Nephron progenitor cell (in vitro differentiated cells): ENCODE measurements at places on chromosomes 7 and 10.

DNA sequence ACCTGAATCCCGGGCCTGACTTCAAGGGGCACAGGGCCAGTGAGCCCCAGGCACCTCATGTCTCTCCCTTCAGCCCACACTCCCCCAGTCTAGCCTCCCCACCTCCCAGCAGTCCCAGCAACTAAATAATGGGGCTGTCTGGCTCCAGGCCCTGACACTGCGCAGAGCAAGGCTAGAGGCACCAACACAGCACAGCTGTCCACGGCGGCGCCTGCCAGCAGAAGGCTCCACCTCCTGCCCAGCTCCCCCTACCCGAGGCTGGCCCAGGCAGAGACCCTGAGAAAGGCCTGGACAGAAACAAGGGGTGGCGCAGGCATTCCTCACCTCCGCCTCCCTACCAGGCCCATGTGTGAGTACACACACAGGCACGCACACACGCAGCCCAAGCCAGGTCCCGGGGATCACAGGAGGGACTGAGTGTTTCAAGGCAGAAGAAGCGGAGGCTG is 6.1 kb downstream of the KCNH2 start:
- no peak for DNase-seq

DNA sequence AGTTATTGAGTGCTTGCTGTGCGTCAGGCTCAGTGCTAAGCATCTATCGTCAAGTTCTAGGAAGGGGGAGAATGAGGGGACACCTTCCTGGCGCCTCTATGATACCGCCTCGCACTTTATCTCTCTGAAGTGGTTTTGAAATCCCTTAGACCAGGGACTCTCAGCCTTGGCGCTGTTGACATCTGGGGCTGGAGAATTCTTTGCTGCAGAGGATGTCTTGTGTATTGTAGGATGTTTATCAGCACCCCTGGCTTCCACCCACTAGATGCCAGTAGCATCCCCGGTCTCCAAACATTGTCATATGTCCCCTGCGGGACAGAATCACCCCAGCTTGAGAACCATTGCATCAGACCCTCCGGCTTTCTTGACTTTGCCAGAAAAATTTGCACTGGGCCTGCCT is 285.5 kb downstream of the CCDC3 start:
- DNase-seq: no peak

GRCh38 chr10:34815185-34816084 is at the start of gene PARD3:
PARD3 (minus strand) TSS chr10:34815296; CDS start chr10:34814995, 301 bp downstream.
- peak; percentile 68 for DNase-seq

DNA sequence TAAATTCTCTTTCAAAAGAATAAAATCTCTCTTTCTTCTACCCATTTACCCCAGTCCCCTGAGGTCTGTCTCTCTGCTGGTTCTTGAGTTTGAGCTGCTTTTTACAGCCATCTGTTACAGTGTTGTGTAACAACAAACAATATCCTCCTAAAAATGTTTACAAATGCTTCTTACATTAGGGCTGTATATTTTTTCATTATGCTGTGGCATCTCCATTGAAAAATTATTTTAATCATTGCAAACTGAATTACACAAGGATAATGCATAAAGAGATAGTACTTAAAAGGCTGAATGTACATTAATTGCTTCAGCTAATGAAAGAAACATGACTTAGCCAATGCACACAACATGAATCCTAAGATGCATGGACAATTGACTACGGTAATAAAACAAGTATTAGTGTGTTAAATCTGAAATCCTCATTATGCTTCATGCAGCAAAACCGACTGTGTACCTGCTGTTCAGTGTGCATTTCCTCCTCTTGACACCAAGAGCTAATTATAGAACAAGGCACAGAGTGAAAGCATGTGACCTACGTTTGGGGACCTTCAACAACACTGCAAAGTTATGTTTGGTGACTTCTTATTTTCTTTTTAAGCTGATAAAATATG is 181.7 kb upstream of the RHOBTB1 start:
- no peak for DNase-seq

- DNase-seq: no peak
These were observed 21.0 kb upstream of the RPA3 start for GRCh38 chr7:7739204-7740036.

DNA sequence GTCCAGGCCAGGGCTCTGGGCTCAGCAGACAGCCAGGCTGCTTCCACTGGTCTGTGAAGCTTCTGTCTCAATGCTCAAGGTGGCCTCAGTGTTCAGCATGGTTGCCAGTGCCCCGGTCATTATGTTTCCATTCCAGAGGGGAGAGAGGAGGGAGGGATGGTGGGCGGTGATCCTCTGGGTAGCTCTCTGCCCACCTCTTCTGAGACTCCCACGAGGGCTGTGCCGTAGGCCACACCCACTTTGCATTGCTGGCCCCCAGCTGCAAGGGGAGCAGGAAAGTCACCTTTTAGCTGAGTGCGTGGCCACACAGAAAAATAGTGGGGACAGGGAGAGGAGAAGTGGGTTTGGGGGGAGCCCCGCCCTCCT is 42.5 kb downstream of the FOXK1 start:
- DNase-seq: no peak

- DNase-seq: no peak
These were observed 38.6 kb upstream of the TAS2R16 start for GRCh38 chr7:123034106-123034505.

DNA sequence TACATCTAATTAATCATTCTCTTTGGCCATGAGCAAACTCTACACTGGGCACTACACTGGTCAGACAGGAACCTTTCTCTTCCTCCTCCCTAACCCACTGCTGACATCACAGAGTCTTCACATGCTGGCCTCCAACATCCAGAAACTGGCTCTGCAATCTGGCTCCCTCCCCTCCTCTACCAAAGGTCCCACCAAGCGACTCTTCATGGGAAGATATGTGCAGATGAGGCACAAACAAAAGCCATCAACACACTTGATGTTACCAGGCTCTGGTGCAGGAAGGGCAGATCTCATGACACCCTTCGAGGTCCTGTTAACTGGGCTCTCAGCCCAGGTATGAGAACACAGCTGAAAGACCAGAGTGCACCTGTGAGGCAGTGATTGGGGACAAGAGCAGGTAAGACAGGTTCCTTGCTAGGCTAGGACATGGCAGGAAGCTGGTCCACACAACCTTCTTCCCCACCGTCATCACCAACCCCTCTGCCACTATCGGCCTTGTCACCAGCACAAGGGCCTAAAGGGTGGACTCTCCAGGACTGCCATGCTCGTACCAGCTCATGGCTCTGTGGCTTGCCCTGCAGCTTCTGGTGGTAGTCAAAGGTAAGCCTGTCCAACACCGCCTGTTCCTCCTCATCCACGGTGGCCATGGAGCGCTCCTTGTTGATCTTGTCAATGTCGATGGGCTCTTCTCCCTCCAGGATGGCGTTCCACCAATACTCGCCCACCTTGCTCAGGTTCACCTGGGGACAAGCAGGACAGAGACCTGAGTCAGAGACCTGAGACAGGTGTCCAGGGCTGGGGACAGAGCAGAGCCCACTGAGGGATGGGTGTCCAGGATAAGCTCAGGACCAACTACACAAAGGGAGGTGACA is 66.6 kb upstream of the CAMK2B start:
- no peak for DNase-seq

DNA sequence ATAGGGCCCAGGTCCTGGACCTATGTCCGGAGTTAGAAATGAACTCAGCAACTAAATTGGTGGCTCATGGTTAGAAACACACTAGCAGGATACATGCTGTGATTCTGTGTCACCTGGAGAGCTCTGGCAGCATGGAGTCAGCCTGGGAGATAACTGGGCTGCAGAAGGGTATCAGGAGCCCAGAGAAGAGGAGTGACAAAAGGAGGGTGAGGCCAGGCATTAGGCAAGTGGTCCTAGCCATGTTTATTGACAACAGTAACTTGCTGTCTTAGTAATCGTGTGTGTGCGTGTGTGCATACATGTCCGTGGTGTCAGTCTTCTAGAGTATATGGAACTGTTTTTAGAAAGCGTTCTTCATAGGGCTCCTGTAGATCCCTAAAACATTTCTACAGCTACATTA is 157.5 kb upstream of the PHYHIPL start:
- no peak for DNase-seq

DNA sequence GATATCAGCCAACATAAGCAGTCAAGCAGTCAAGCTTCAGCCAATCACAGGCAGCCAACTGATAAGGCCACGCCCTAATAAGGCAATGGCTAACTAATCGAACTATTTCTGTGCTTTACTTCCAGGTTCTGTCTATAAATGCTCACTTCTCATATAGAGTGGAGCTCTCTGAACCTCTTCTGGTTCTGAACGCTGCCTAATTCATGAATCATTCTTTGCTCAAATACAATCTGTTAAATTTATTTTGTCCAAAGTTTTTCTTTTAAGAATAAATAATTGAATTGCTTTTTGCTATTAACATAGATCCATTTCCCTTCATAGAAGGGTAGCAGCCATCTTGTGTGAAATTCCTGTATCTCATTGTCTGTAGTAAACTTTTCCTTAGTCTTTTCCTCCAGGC is 97.9 kb upstream of the TMEM72 start:
- DNase-seq: no peak

GRCh38 chr10:43262397-43262901 is 4.4 kb downstream of the RASGEF1A start:
- DNase-seq: no peak

DNA sequence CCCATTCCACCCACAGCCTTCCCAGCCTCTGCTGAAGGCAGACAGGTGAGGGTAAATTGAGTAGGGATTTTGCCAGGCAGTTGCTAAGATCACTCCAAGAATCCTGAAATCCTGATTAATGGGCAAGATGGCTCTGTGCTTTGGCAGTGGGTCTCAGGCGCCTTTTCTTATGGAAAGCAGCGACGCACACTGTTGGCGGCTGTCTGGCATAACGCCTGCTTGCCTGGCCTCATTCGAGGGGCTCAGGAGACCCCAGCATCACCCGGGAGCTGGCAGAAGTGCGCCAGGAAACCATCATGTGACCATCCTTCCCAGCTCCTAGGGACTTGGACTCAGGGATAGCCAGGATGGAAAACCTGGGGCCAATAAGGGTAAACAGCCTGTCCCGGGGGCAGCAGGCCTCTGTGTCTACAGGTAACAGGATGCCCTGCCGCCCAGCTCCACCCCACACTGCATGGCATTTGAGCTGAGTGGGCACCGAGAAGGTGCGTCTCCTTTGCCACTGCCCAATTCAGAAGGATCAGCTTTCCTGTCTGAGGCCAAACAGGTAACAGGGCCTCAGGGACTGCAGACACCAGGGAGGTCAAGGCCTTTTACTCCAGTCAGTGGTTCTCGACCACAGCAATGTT is 98.6 kb downstream of the FAM53B start:
- DNase-seq: no peak

- no peak for DNase-seq
These were observed 182.7 kb upstream of the LYZL2 start for GRCh38 chr10:30812018-30812851.

- no peak for DNase-seq
These were observed 53.8 kb downstream of the SGCE start for GRCh38 chr7:94602181-94602580.

GRCh38 chr10:69051303-69051702 is 36.6 kb upstream of the SRGN start:
- no peak for DNase-seq

GRCh38 chr10:50438049-50438936 is 185.5 kb downstream of the SGMS1 start:
- no peak for DNase-seq

DNA sequence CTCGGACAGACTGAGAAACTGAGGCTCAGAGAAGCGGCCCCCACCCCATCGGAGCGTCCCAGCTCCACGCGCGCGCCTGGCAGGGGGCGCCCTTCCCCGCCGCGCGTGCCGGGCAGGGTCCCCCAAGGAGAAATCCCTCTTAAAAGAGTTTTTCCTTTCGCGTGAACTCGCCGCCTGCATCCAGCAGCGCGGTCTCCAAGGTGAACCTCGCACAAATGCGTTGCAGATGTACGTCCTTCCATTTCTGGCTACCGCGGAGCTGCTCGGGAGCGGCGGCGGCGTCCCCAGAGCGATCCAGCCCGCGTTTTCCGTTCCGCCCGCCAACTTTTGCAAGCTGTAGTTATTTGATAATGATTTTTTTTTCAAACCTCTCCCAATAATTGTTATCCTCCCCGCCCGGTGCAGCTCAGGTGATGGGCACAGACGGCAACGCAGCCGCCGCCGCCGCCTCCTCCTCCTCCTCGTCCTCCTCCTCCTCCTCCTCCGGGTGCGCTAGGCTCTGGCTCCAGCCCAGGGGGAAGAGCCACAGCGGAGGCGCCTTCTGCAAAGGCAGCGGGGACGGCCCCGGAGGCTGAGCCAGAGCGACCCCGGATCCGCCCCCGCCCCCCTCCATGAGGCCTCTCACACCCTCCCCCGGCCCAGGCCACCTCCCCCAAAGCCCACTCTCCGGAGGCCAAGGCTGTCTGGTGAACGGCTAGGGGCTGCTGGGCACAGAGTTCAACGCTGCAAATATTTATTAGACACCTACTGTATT is 74.0 kb upstream of the CUX1 start:
- DNase-seq: peak; percentile 83

- no peak for DNase-seq
These were observed 34.2 kb upstream of the LEP start for GRCh38 chr7:128206747-128207500.

GRCh38 chr10:55410415-55410885 is 609.4 kb upstream of the PCDH15 start:
- peak; percentile 31 for DNase-seq

DNA sequence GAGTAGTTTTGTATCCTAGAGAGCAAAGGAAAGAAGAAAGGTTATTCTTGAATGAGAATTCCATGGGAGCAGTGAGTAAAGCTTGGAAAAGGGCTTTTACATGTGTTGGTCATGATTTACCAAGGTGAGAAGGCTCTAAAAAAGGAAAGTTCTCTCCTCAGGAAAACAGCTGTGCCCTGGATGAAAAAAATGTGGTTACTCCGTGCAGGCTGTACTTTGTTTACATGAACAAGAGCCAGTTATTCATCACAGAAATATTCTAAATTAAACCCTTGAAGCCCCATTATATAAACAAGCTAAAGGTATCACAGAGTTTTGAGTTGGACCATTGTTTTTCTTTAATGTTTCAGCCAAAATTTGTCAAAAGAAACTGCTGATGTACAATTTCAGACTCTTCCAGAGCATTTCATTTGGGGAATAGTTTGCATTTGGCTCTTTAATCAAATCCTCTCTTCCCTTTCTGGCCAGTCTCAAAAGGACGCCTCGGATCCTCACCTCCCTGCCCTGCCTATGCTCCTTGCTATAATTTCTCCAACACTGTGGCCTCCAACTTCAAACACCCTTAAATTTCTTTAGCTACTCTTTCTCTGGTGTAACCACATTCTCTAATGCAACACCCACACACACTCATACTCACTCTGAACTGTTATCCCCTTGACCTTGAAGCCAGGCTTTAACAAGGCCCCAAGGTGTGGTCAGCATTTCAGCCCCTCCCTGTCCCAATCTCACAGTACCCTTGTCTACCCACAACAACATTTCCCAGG is 47.4 kb downstream of the AFAP1L2 start:
- no peak for DNase-seq

GRCh38 chr10:24884793-24885192 is 67.6 kb downstream of the PRTFDC1 start:
- no peak for DNase-seq

GRCh38 chr7:28481091-28481926 is 69.0 kb downstream of the CREB5 start:
- no peak for DNase-seq

DNA sequence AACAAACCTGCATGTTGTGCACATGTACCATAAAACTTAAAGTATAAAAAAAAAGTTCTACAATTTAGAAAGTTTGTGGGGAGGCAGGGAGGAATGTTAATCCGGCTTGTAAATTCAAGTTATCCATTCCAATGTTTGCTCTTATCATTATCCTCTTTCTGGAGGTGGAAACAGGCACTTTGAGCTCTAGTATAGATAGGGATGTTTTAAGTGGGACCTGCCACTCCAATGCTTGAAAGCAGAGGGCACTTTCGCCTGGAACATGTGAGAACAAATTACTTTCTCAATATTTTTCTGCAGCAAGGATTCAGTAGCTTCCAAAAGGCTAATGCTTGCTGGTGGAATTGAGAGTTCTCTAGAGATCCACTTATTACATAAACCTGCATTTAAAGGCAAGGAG is 45.6 kb downstream of the FEZF1 start:
- no peak for DNase-seq
